ENCODE measurements at places on chromosomes 6 and 20.

- DNase-seq: no peak
Observed at GRCh38 chr6:20366082-20366830, 35.4 kb upstream of the E2F3 start.

DNA sequence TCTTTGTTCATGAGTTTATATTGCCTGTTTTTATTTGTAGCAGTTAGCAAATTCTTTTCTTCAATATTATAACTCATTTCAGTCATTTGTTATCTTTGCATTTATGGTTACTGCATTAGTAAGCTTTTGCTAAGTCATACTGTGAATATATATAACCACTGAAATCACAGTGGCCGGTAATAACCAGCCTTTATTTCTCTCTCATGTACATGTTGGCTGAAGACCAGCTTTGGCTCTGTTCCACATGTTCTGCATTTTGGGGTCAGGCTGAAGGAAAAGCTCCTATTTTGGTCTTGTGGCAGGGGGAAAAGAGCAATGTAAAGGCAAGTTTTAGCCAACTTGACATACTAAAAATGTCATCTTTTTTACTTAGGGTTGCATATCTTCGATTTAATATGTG lies 276.3 kb downstream of the BCKDHB start:
- DNase-seq: peak; percentile 56

- DNase-seq: peak; percentile 32
Observed at GRCh38 chr6:7671076-7671475, 54.8 kb upstream of the BMP6 start.

DNA sequence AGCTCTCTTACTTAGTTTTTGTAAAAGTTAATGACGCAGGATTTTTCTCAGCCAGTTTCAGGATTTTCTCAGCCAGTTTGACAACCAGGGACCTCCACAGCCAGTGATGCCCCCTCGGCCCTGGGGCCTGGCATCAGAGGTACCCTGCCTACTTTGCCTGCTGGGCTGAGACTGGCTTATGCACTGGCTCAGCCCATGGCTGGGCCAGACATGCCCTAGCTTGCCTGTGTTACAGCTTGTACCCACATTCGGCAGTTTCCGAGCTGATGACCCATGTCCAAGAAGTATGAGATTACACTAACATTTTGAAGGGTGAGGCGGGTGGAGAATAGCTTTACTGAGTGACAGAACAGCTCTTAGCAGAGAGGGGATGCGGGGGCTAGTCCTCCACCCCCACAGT lies 406.1 kb upstream of the HSF2 start:
- DNase-seq: no peak

GRCh38 chr6:43944908-43945767 lies 175.1 kb downstream of the VEGFA start:
- peak; percentile 58 for DNase-seq

DNA sequence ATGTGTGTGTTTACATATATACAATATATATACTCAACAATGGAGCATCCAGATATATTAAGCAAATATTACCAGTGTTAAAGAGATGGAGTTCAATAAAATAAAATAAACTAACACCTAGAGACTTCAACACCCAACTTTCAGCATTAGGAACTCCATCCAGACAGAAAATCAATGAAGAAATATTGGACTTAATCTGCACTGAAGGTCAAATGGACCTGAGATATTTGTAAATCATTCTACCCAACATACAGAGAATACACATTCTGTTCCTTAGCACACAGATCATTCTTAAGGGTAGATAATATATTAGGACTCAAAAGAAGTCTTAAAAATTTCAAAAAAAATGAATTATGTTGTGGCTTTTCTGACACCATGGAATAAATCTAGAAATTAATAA lies 832.3 kb upstream of the ADGRB3 start:
- no peak for DNase-seq

GRCh38 chr6:108027594-108027993 lies 46.9 kb downstream of the OSTM1 start:
- peak; percentile 23 for DNase-seq

DNA sequence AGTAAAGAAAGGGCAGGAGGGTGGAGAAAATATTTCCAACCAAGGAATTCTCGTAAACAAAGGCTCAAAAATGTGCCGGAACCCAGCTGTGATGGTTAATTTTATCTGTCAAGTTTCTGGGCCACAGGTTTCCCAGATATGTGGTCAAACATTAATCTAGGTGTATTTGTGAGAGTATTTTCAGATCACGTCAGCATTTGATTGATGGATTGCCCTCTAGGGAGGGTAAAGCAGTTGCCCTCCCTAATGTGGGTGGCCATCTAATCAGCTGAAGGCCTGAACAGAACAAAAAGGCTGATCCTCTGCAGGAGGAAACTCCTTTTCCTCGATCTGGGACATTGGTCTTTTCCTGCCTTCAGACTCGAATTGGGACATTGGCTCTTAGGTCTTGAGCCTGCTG lies 298.7 kb upstream of the TCF21 start:
- DNase-seq: no peak

Measured in iris pigment epithelial cell (primary cell).